ENCODE measurements at places on chromosomes 16 and 17.
A peak's percentile ranks its signal among the peaks of the same experiment; 100 is the strongest.

- H3K36me3 ChIP-seq: no peaks in the 10 kb centered on the region
- H3K4me1 ChIP-seq: no peaks in the 10 kb centered on the region
- ATAC-seq: no peak
Measured at GRCh38 chr16:67087291-67087690, 22.4 kb upstream of the PHAF1 start.

GRCh38 chr17:82939621-82940135, 99.9 kb upstream of the ZNF750 start:
- no peaks in the 10 kb centered on the region for H3K36me3 ChIP-seq
- H3K27me3 ChIP-seq: no peaks in the 10 kb centered on the region
- no peak overlapping the region for H3K4me3 ChIP-seq
- no peak for ATAC-seq
- no peaks in the 10 kb centered on the region for H3K4me1 ChIP-seq
- no peak overlapping the region for H3K27ac ChIP-seq

- H3K4me1 ChIP-seq: peaks cover 64% of the 10 kb centered on the region
- peak overlapping the region; percentile 96 for H3K27ac ChIP-seq
- H3K36me3 ChIP-seq: no peaks in the 10 kb centered on the region
- no peaks in the 10 kb centered on the region for H3K27me3 ChIP-seq
- no peak overlapping the region for H3K4me3 ChIP-seq
Measured at GRCh38 chr17:57876023-57876865, 26.4 kb upstream of the MRPS23 start.

DNA sequence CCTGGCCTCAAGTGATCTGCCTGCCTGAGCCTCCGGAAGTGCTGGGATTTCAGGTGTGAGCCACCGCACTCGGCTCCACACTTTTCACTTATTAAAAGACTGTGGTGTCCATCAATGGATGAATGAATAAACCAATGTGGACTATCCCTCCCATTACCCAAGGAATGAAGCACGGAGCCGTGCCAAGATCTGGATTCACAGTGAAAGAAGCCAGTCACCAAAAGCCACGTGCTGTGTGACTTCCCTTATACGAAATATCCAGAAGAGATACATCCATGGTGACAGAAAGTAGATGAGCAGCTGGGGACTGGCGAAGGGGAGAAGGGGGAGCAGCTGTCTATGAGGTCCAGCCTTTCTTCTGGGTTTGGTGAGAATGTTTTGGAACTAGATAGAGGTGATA, 48.2 kb upstream of the STH start:
- H3K4me3 ChIP-seq: no peak overlapping the region
- H3K36me3 ChIP-seq: no peaks in the 10 kb centered on the region
- H3K27ac ChIP-seq: no peak overlapping the region
- no peaks in the 10 kb centered on the region for H3K4me1 ChIP-seq

GRCh38 chr17:48555258-48556228, 10.6 kb upstream of the HOXB2 start:
- peaks cover 40% of the 10 kb centered on the region for H3K4me1 ChIP-seq
- no peaks in the 10 kb centered on the region for H3K27me3 ChIP-seq
- H3K27ac ChIP-seq: peak overlapping the region; percentile 98
- H3K36me3 ChIP-seq: no peaks in the 10 kb centered on the region
- peak overlapping the region; percentile 60 for H3K4me3 ChIP-seq

- H3K36me3 ChIP-seq: peaks cover 20% of the 10 kb centered on the region
- H3K27me3 ChIP-seq: peaks cover 8% of the 10 kb centered on the region
- H3K4me1 ChIP-seq: peaks cover 51% of the 10 kb centered on the region
- peak; percentile 17 for ATAC-seq
- peak overlapping the region; percentile 32 for H3K4me3 ChIP-seq
Measured at GRCh38 chr16:678858-679813, 1.1 kb upstream of the STUB1 start.

DNA sequence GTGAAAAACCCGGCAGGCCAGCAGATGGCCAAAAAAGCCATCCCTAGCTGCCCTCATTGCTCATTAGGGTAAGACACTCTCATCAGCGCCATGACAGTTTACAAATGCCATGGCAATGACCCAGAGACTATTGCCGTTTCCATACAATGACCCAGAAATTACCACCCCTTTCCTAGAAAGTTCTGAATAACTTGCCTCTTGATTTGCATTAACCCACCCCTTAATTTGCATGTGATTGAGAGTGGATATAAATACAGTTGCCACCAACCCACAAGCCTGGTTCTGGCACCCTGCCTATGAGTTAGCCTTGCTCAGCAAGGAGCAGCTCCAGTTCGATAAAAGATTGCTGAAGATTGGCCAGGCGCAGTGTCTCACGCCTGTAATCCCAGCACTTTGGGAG, 16.1 kb upstream of the C16orf54 start:
- no peak overlapping the region for H3K4me3 ChIP-seq
- H3K27me3 ChIP-seq: peaks cover 7% of the 10 kb centered on the region
- no peak for ATAC-seq
- no peaks in the 10 kb centered on the region for H3K4me1 ChIP-seq

DNA sequence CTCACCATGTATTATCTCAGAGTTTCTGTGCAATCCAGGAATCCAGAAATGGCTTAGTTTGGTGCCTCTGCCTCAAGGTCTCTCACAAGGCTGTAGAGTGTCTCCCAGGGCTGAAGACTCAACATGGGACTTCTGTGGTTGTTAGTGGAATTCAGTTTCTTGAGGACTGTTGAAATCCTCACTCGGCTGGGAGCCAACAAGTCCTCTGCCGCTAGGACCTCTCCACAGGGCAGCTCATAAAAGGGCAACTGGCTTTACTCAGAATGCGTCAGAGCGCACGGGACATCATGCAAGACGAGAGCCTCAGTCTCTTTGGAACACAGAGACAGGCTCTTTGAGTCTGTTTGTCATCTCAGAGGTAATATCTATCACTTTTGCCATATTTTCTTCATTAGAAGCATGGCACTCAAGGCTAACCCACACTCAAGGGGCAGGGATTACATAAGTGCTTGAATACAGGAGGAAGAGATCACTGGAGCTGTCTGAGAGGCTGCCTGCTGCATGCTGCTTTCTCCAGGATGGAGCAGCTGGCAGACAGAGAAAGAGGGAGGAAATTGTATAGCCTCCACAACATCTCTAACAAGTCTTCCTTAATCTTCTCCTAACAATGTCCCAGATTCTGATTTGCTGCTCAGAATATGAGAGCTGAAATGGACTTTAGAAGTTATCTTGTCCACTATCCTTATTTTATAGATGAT, 97.5 kb upstream of the ASIC2 start:
- no peak overlapping the region for H3K4me3 ChIP-seq
- no peaks in the 10 kb centered on the region for H3K4me1 ChIP-seq
- no peaks in the 10 kb centered on the region for H3K36me3 ChIP-seq
- ATAC-seq: no peak

- H3K4me3 ChIP-seq: no peak overlapping the region
- no peaks in the 10 kb centered on the region for H3K27me3 ChIP-seq
Measured at GRCh38 chr17:27616414-27616813, 14.6 kb upstream of the LGALS9 start.

GRCh38 chr17:40850293-40850972, 16.6 kb downstream of the KRT12 start:
- peaks cover 21% of the 10 kb centered on the region for H3K27me3 ChIP-seq
- no peak for ATAC-seq
- no peak overlapping the region for H3K4me3 ChIP-seq
- no peak overlapping the region for H3K27ac ChIP-seq
- H3K4me1 ChIP-seq: no peaks in the 10 kb centered on the region

GRCh38 chr17:29764748-29765147, 142.0 kb upstream of the CORO6 start:
- no peak overlapping the region for H3K4me3 ChIP-seq
- no peak for ATAC-seq

DNA sequence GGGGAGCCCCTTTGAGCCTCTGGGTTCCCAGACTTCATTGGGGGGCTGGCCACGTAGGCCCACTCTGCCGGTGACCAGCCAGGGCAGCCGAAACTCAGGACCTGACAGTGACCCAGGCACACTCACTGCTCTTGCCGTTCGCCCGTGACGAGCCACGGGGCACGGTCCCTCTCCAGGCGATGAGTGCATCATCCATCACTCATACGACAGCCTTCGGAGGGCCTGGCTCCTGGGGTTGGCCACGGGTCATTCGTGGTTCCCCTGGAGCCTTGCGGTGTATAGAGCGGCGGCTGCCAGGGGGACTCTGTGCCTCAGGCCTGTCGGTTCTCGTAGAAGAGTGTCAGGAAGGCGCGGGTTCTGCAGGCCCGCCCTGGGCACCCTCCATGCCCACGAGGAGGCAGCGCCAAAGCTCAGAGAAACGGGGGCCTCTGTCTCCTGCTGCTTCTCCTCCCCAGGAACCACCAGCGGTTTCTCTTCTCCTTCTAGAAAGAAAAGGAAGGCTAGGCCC, 11.2 kb upstream of the NUDT16L1 start:
- H3K27ac ChIP-seq: peak overlapping the region; percentile 3
- peaks cover 44% of the 10 kb centered on the region for H3K4me1 ChIP-seq
- no peak for ATAC-seq
- H3K27me3 ChIP-seq: no peaks in the 10 kb centered on the region
- no peaks in the 10 kb centered on the region for H3K36me3 ChIP-seq
